HT1080 (cell line): ENCODE measurements at places on chromosomes 11 and 22. TPM values are rescaled to one million over a fixed set of nuclear protein-coding genes. Genes with fewer than 3 reads are reported as not detected.

The IFTAP gene
- total RNA-seq: 15.9 and 16.5 TPM in 2 replicates

The PRR5 gene
- total RNA-seq: 1.3 and 1.8 TPM in 2 replicates

GRCh38 chr11:45243967-45244366 lies 42.2 kb downstream of the SYT13 start:
- DNase-seq: no peak

DNA sequence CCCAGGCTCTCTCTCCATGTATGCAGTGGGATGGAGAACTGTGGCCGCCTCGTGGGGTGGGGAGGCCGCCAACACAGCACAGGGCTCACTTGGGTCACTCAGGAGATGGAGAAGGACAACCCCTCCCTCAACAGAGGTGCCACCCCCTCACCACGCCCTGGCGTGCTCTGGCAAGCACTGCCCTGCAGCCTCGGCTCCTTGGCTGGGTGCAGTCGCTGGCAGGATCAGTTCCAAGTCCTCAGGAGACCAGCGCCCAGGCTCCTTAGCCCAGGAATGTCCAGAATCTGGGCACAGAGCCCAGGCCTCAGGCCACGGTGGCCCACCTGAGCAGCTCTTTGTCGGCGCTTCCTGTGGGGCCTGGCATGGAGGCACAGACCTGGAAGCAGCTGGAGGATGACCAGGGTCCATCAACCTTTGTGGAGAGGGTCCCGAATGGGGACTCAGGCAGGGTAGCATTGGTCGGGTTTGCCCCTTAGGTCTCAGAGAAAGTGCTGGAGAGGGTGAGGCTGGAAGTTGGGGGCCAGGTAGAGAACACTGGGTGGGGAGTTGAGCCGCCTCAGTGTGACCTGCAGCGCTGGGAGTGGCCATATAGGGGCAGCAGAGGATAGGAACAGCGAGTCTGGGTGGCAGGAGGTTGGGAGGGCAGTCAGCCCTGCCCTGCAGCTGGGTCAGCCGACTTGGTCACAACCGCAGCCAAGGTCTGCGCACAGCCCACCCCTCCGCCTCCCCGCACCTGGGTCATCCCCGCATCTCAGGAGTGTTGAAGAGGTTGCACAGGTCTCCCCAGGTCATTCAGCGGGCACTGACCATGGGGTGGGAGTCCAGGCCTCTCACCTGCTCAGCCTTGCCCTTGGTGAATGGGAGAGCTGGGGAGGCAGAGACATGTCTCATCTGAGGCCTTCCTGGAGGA lies 8.2 kb downstream of the SUSD2 start:
- peak; percentile 59 for DNase-seq
